ENCODE measurements at places on chromosomes 7 and 10.

DNA sequence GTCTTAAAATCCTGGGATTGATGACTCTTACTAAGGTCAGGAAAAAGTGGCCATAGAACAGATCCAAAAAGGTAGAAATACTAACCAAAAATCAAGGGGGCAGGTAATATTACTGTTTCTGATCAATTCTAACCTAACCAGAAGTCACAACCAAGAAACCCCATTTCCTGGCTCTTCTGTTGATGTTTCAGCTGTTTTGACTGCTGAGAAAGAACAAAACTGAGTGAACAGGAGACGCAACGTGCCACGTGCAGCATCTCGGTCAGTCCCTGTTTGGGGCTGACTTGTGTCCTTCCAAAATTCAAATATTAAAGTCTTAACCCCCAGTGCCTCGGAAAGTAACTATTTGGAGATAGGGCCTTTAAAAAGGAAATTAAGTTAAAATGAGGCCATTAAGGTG, 56.8 kb downstream of the JAZF1 start:
- no peak for DNase-seq

- no peak for DNase-seq
These were observed 3.9 kb downstream of the SGMS1 start for GRCh38 chr10:50619882-50620281.

DNA sequence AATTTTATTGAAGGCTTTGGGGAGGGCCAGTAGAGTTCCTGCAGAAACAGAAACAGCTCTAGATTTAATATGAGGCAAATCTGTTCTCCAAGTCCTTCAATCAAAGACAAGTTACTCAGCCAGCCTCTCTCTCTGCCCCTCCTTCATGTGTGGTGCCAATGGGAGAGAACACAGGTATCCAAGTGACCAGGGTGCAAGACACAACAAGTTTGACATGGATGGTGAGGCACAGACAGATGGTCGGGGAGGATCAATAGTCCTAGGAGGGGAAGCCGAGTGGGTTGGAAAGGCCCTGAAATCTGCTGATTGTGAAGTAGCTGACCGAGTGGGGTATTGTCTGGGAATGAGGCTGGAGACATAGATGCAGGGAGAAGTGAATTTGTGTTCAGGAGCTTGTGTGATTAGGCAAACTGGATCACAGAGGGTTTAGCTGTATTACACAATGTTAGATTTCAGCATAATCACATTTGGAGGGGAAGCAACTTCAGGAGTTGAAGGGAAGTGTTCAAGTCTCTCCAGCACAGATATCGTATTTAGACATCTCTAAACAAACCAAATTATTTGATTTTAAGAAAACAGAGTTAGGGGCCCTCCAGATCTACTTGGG, 1.5 kb downstream of the GIMAP1 start:
- no peak for DNase-seq

- DNase-seq, result no peak
These were observed 135.4 kb upstream of the PRPS1L1 start for GRCh38 chr7:18163091-18163490.

GRCh38 chr10:78407966-78408365, 374.3 kb downstream of the RPS24 start:
- no peak for DNase-seq

DNA sequence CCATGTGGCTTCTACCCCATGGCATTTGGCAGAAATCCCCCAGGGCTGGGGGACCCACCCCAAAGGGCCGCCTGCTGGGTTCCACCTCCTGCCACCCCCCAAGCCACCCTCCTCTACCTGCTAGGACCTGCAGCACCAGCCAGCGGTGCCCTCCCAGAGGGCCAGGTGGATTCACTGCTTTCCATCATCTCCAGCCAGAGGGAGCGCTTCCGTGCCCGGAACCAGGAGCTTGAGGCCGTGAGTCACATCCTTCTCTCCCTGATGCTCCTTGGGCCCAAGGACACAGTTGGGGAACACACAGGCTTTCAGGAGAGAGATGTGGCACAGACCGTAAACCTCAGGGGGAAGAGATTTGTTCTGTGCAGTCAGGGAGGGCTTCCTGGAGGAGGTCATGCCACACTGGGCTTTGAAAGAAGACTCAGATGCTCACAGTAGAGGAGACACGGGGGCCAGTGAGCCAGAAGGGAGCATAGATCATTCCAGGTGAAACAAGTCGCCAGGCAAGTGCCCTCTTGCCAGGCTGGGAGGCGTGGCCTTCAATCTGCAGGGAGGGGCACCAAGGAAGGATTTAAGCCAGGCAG, 11.5 kb upstream of the SH2B2 start:
- peak; percentile 22 for DNase-seq

All from amniotic epithelial cell (primary cell).